ENCODE measurements at places on chromosomes 7 and 10. TPM values are rescaled to one million over a fixed set of nuclear protein-coding genes. Genes with fewer than 3 reads are reported as not detected.

DNA sequence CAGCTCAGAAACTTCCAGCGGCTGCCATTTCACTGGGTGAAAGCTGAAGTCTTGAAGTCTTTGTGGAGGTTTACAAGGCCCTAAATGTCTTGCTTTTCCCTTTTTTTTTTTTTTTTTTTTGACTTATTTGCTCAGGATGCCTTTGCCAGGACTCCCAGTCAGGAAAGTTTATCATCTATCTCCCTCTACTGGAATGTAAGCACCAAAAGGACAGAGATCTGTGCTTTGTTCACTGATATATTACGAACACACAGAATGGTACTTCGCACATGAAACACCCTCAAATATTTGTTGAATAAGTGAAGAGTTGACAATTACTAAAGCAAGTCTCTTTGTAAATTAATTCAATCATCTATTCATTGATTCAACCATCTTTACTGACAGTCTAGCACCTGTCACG is 23.2 kb downstream of the ABCB4 start:
- no peak for DNase-seq

DNA sequence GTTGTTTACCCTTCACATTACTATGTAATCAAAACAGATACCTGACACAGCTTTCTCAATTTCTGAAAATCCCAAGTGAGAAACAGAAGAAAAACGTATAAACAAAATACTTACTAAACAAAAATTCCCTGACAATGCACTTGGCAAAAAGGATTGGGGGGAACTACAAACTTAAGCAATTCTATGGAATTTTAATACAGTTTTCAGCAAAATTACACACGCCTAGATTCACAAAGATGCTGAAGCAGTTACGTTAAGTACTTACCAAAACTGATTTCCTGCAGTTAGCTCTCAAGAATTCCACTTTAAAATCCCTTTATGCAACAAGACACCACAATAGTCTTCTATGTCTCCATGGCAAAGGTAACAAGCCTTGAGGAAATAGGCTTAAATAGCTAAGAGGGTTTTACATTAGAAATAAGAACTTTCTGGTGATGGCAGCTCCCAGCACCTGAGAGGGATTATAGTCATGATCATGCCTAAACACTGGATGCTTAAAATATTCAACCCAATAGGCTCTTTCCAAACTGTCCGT is 10.8 kb downstream of the TOMM7 start:
- no peak for DNase-seq

The OPN1SW gene
- not detected for polyA plus RNA-seq

The GLI3 gene
- polyA plus RNA-seq = 7.3 TPM

- DNase-seq = no peak
Observed at GRCh38 chr10:19987931-19988330, 171.7 kb downstream of the PLXDC2 start.

- no peak for DNase-seq
Observed at GRCh38 chr7:155408651-155409586, 49.0 kb upstream of the EN2 start.

- DNase-seq = no peak
Observed at GRCh38 chr7:15175152-15175551, 272.6 kb upstream of the DGKB start.

The MYH16 gene
- polyA plus RNA-seq = not detected

DNA sequence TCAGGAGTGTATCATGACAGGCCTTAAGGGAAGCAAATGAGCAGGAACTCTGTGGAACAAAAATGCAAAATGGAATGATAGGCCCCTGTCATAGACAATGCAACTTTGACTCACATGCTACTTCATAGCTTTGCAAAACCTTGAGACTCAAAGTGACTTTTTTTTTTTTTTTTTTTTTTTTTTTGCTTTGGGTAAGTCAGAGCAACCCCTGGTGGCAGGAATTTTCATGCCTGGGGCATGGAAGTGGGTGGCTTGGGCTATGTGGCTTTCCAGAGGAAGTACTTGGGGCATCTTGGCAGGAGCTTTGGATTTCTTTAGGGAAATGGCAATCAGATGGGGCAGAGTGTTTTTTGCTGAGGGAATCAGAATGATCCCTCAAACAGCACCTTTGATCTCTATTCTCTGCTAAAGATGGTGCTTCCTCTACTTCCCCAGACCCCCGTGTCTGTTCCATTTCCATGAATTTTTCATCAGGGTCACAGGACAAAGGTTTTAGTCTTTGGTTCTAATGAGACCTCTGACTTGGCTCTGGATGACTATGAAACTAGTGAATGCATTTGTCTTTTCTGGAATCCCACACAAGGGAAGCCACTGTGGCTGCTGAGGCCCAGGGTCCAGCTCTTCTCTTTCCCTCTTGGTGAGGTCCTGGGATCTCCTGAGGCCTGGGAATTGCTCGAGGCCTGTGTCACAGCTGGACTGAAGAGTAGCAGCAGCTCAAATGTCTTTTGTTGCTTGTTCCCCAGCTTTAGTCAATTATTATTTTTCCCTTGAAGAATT is 62.8 kb downstream of the TACC2 start:
- DNase-seq = peak; percentile 71

DNA sequence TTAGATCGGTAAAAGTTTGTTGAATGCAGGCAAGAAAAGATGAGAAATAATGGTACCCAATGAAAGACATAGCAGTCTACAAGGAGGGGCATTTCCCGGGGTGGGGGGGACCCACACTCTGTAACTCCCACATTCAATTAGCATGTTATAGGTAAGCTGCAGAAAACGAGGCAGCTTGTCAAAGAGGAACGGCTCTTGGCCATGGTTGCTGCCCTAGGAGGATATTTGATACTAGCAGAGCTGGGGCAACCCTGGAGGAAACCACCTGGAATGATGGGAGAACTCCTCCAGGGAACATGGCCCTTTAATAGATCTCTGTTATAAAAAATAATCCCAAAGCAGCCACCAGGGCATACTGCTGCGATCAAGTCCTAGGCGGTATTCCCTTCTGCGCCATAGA is 98.5 kb downstream of the EGFR start:
- no peak for DNase-seq

The GDI2 gene
- 287 TPM for polyA plus RNA-seq

The ALKBH4 gene
- polyA plus RNA-seq = 3.7 TPM

DNA sequence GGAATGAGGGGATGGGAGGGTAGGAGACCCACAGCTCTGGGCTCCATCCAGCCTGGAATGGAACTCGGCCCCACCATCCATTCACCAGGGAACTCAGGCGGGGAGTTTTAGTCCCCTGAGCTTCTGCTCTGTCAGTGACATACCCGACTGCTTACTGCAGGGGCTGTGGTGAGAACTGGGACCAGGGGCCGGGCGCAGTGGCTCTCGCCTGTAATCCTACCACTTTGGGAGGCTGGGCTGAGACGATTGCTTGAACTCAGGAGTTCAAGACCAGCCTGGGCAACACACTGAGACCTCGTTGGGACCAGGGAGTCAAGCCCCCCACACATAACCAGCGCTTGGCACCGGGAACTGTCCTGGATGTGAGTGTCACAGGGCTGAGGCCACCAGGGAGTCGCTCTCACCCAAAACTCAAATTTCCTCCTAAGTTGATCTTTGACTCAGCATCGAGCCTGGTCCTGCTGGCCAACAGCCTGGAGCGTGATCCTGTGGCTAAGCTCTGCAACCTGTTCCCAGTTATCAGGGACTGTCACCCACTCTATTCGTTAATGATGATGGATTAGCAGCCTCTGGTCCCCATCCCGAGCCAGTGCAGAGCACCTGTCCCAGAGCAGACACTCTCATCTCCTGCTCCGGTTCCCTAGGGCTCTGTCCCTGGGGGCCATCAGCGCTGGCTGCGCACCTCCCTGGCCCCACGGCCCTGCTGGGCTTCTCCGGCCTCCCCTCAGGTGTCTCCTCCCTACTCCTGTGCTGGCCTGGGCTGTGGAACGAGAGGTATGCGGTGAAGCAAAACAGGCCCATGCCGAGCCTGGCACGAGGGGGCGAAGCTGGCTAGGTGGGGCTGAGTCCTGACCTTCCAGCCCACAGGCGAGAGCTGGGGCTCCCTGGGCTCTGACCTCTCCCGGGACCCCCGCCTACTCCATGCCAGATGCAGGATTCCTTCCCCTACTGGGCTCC is 902 bp upstream of the CLDN15 start:
- DNase-seq = no peak

DNA sequence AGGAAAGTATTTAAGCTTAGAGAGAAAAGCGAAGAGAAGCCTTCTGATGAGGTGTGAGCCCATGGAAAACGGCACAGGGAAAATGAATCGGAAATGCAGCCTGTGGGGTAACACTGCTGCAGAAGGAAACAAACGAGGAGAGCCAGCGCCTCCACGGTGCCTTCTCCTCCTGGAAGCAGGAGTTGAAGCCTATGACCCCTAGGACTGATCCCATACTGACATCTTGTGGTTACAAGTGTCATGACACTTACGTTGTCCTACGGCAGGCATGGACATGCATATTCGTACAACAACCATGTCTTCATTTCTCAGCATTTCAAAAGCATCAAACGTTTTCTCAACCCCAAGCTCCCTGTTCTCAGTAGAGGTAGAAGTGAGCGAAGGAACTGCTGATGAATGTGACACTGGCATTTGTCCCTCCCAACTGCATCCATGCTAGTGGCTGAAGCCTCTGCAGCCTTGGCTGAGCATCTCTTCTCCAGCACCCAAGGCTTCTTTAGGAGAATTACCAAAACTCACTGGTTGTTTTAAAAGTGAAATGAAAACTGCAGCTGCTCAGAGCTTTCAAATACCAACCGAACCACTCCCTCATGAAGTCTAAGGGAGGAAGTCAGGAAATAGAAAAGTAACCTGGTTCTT is 160.2 kb downstream of the JAZF1 start:
- peak; percentile 65 for DNase-seq

- DNase-seq = no peak
Observed at GRCh38 chr7:33503736-33504135, 374.4 kb downstream of the BBS9 start.

The AASS gene
- 8.8 TPM for polyA plus RNA-seq

The LHFPL3 gene
- not detected for polyA plus RNA-seq

- DNase-seq = no peak
Observed at GRCh38 chr10:63161592-63161991, 28.5 kb downstream of the NRBF2 start.

- DNase-seq = no peak
Observed at GRCh38 chr7:141519623-141520022, 31.6 kb upstream of the AGK start.

DNA sequence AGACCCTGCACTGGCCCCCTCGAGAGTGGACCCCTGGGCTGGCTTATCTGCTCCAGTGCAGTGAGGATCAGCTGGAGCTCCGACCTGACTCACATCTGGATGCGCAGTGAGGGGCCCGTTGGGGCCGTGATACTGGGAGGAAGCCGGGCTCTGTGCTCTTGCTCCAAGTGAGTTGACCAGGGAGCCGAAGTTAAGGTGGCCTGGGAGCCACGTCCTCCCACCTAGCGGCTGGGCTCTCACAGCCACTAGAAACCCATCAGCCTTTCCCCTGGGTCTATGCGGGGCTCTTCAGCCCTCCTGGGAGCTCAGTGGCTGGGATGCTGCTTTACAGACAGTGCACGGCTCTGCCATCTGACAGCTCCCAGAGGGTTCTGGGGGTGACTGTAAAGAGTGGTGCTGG is 9.1 kb downstream of the ALKBH4 start:
- DNase-seq = no peak

The MMRN2 gene
- polyA plus RNA-seq = 2.2 TPM

The SLC16A12 gene
- 0.26 TPM for polyA plus RNA-seq

GRCh38 chr7:108525327-108525984 is 479 bp downstream of the PNPLA8 start:
- DNase-seq = peak; percentile 86

GRCh38 chr10:74913377-74913979 is 87.1 kb downstream of the KAT6B start:
- no peak for DNase-seq

The ADGRA1 gene
- not detected for polyA plus RNA-seq

DNA sequence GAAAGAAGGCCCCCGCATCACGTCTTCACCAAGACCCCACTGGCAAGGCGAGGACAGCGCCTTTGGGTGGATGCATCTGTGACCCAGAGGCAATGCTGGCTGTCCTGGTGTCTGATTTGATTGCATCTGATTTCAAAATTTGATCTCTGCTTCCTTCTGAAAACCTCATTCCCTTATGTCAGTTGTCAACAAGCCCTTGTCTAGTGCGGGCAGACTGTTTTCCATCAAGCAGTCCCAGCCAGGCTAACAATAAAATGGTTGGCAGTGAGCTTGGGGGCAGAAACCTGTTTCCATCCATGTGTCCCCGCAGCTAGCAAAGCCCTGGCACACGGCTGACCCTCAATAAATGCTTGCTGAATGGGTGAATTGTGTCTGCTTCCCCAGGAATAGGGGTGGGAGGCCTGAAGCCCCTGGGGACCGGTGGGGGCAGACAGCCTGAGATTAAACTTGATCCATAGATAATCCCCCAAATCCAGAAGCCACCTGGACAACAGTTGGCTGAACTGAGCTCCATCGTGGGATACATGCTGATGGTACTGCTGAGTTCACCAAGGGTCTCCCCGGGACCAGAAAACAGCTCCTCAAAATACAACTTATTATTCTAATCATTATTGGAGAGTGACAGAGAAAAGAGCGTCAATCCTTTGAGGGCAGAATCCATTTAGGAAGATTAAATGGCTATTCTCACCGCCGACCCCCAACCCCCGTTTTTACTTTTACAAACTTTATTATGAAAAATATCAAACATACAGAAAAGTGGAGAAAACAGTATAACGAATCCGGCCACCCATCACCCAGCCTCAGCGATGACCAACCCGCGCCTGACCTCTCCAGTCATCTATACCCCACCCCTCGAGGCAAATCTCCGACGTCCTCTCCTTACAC is 912 bp upstream of the DUSP5 start:
- DNase-seq = no peak

The DNA2 gene
- 2.6 TPM for polyA plus RNA-seq

- DNase-seq = no peak
Observed at GRCh38 chr7:17063045-17063383, 181.2 kb upstream of the AGR3 start.

- no peak for DNase-seq
Observed at GRCh38 chr10:132373241-132373955, 23.6 kb upstream of the PWWP2B start.

The DMBT1 gene
- polyA plus RNA-seq = not detected

GRCh38 chr10:31745612-31746376 is 182.8 kb downstream of the ARHGAP12 start:
- peak; percentile 67 for DNase-seq

DNA sequence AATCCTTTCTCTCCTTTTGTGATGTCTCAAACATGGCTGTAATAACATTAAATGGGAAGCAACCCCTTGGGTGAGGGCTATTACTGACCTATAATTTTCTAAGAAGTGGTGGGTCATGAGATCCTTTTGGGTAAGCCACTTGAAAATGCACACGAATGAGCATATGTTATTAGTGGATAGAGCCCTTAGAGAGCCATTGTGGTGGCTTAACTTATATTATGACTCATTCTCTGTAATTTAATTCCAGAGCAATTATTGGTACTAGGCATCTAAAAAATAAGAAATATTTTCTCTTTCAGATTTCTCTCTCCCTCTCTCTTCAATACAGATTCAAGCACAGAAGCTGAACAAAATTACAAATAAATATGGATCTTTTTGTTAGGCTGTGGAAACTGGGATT is 1177.4 kb upstream of the PHF14 start:
- DNase-seq = no peak

- DNase-seq = no peak
Observed at GRCh38 chr10:121084016-121084674, 233.0 kb downstream of the WDR11 start.

GRCh38 chr7:92647652-92648051 is 57.5 kb upstream of the FAM133B start:
- no peak for DNase-seq

The SMURF1 gene
- polyA plus RNA-seq = 15.9 TPM

GRCh38 chr10:106978756-106979155 is 185.8 kb downstream of the SORCS1 start:
- no peak for DNase-seq

- no peak for DNase-seq
Observed at GRCh38 chr7:126606331-126606730, 646.4 kb downstream of the GRM8 start.

All from fibroblast of lung (primary cell).